ENCODE measurements at places on chromosomes 6 and 20.

DNA sequence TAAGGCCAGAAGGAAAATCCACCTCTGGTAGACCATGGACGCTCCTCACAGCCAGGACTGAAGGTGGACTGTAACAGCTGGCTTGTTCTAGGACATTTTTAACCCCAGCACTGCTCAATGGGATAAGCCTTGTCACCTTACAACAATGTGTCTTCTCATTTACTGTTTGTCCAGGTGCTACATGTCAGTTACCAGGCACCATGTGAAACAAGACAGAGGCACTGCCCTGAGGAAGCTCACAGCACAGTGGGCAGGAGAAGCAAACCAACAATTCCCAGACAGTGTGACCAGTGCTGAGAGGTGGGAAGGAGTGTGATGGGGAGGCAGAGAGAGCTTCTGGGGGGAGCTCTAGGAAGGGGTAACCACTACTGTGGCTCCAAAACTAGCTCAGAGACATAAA lies 10.7 kb downstream of the SNHG17 start:
- no peak for DNase-seq

DNA sequence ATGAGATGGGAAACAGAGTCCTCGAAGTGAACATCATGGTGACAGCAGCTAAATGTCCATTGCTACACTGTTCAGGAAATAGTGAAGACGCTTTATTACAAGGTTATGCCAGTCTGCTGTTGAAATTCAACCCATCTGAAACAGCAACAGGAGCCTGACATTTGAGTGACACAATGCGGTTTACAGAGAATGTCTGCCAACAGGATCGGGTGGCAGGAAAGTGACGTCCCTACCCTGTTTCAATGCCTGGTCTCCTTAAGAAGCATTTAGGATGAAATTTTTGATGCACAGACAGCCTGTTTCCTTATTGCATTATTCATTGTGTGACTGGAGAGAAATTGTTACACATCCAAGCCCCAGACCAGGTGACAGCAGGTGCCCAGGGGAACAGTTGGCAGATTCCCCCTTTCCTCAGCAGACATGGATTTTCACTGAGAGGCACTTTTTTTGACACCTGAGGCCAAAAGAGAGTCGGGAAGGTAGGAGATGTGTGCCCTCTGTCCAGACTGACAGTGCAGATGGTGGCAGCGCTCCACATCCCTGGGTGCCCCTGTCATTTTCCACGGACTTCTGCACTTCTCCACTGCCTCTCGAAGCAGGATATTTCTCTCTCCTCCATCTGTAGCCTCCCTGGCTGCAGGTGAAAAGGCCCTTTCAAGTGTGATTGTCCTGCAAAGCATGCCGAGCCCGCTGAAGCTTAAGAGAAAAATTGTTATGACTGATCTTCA lies 87.9 kb downstream of the BFSP1 start:
- DNase-seq: no peak

DNA sequence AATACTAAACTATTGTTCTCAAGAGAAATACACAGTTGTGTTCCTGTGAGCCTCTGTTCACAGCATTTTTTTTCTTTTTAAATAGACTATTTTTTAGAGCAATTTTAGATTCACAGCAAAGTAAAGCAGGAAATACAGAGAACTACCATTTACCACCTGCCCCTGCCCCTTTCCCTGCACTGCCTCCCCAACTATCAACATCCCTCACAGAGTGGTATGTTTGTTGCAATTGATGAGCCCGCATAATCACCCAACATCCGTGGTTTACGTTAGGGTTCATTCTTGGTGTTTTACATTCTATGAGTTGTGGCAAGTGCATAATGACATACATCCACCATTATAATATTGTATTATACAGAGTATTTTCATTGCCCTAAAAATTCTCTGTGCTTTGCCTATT lies 71.6 kb upstream of the TNFAIP3 start:
- no peak for DNase-seq

DNA sequence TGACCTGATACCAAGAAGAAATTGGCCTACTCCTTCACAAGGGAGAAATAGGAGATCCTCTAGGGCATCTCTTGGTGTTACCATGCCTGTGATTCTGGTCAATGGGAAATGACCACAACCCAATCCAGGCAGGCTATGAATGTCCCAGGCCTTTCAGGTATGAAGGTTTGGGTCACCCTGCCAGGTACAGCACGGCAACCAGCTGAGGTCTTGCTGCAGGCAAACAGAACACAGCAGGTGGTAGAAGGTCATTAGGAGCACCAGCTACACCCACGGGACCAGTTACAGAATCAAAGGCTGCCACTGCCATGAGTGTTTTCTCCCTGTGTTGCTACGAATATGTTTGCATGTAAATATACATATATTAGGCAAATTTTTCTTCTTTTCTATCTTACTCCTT lies 202.3 kb downstream of the ERMARD start:
- DNase-seq: no peak

- no peak for DNase-seq
Observed at GRCh38 chr20:46915575-46916257, 21.1 kb downstream of the EYA2 start.

- DNase-seq: no peak
Observed at GRCh38 chr6:98828941-98829411, 5.4 kb upstream of the POU3F2 start.

DNA sequence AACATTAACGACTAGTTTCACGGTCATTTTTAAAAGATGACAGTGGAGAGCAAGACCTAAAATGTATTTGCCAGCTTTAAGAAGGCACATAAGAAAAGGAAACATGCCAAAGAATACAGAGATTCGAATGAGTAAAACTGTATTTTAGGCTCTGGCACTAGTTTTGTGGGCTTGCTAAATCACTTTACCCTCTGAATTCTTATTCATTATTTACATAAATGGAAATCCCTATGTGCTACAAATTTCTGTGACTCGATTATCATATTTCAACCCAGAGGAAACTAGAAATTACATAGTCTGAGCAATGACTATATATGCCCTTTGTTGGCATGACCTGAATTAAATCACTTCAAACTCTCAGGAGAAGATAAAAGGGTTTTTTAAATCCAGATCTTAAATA lies 441.7 kb upstream of the RNF217 start:
- DNase-seq: no peak

DNA sequence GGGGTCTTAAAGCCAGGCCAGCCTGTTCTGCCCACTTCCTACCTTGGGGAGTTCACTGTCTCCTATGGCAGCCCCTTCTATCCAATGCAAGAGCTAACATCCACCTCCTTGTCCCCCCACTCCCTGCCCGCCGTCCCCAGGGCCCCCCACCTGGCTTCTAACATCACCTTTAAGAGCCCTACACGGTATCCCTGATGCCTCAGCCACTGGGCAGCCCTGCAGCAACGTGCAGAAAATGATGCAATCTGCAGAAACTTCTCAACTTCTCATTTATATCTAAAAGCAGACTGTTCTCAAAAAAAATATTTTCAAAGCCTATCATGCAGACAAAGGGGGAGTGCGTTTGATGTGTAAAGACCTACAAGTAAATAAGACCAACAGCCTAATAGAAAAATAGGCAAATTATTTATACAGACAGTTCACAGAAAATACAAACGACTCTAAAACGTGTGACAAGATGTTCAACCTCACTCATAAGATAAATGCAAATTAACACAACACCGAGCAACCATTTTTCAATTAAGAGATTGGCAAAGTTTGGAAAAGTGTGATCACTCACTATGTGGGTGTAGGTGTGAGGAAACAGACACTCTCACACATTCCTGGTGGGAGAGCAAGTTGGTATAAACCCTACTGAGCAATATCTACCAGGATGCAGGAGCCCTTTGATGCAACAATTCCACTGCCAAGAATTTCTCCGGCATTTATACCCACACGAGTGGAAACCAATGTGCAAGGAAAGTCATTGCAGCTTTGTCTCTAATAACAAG lies 15.1 kb upstream of the HCK start:
- no peak for DNase-seq

DNA sequence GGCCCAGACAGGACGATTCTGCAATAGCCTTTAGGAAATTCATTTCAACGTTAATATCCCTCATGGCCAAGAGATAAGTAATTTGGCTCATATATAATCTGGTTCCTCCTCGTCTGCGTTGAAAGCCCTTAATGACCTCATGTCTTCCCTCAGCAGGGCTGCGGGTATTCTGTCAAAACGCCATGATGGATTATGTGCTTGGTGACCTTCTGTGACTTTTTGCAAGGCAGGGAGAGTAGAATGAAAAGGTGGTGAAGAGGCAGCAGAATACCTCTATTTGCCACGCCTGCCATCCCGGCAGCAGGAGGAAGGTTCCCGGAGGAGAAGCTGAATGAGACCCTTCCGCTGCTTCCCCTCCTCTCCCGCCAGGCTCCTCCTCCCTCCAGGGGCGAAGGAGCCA lies 41.1 kb upstream of the SPACA1 start:
- no peak for DNase-seq

DNA sequence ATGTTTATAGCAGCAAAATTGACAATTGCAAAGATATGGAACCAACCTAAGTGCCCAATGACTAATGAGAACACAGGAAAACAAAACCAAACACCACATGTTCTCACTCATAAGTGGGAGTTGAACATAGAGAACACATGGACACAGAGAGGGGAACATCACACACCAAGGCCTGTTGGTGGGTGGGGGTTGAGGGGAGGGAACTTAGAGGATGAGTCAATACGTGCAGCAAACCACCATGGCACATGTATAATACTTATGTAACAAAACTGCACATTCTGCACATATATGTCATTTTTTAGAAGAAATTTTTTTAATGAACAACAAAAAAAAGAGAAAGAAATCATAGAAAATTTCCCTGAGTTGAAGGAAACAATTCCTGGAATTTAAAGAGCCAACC lies 3.9 kb downstream of the EPM2A start:
- DNase-seq: no peak

DNA sequence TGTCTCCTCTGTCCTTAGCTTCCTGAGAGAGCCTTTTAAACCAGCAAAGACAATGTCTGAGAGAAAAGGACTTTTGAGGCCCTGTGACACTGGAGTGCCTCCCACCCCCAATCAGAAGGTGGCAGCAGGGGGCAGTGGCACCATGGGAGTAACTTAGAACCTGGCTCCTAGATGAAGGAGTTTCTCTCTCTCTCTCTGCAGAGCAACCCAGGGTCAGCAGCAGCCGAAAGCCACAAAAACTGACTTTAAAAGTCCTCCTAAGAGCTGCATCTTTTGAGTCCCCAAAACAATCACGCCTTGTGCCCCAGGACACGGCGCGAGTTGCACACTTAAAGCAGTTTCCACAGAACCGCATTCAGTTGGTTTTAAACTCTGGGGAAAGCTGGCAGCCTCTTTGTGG lies 5.3 kb upstream of the TCP11 start:
- no peak for DNase-seq

- DNase-seq: no peak
Observed at GRCh38 chr6:130047088-130047995, 29.0 kb downstream of the L3MBTL3 start.

GRCh38 chr6:33886673-33887144 lies 82.9 kb upstream of the MLN start:
- DNase-seq: no peak

- DNase-seq: no peak
Observed at GRCh38 chr20:8299921-8300320, 167.9 kb downstream of the PLCB1 start.

DNA sequence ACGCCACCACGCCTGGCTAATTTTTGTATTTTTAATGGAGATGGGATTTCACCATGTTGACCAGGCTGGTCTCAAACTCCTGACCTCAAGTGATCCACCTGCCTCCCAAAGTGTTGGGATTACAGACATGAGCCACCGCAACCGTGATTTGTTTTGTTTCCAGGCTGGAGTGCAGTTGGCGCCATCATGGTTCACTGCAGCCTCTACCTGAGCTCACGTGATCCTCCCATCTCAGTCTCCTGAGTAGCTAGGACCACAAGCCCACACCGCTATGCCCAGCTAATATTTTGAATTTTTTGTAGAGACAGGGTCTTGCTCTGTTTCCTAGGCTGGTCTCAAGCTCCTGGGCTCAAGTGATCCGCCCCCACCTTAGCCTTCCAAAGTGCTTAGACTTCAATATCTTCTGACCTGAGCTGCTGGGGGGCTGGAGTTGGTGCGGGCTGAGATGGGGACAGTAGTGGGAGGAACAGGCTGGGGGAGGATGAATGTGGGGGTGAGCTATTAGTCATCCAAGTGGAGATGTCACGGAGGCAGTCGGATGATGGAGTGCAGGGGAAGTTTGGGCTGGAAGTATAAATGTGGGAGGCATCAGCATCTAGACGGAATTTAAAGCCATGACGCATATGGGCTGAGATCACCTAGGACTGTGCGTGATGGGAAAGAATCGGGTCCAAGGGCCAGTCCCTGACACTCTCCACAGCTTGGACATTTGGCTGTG lies 23.1 kb upstream of the ZMYND8 start:
- DNase-seq: no peak

GRCh38 chr20:53795170-53795569 lies 201.5 kb upstream of the ZNF217 start:
- DNase-seq: no peak

DNA sequence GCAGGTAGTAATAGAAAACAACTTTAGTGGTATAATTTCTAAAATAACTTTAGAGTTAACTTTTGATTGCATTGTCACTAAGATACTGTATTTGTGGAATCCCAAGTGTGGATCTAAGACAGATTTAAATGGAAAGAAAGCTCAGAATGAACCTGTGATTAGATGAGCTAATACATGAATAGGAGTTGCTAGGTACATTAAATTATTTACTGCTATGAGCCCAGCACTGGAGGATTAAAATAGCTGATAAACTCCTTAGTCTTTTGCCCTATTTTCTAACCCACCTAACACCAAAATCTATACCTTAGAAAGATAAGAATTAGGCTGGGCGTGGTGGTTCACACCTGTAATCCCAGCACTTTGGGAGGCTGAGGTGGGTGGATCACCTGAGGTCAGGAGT lies 10.8 kb downstream of the SNRPC start:
- DNase-seq: no peak

- no peak for DNase-seq
Observed at GRCh38 chr20:16405254-16405653, 168.0 kb downstream of the KIF16B start.

DNA sequence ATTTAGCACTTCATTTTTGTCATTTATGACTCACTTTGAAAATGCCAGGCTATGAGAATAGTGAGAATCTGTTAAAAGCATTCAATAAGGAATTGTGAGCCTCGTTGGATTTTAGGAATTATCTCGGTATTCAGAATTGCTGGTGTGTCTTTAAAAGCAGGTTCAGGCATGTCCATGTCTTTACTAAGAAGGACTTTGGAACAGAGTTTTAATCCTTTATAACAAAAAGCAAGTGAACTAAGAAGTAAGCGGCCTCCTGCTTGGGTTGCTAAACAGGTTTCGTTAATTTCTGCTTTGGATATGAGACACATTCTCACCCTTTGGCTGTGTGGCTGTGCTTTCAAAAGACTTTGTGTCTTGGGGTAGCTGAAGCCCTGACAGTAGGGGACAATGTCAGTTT lies 74.9 kb downstream of the IGF2R start:
- DNase-seq: no peak

- no peak for DNase-seq
Observed at GRCh38 chr6:151498327-151498726, 4.5 kb downstream of the CCDC170 start.
